Fibroblast of pulmonary artery (primary cell): ENCODE measurements at places on chromosomes 1 and 21.

DNA sequence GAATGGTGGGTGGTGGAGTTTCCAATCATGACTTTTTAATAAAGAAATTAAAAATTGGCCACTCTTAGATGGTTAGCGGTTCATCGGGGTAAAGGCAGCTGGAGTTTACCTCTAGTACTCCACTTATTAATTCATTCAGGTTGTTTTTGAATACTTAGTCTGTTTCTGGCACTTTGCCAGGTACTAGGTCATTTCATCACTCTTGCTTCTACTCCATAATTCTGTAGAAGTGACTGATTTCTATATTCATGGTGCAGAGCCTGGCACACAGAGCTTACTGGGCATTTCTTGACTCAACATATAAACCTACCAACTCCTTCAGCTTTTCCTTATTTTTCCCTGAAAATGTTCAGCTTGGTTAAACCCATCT lies 31.5 kb downstream of the FOXD2 start:
- DNase-seq = peak; percentile 8

- DNase-seq = no peak
Observed at GRCh38 chr1:179976970-179977651, 22.5 kb downstream of the CEP350 start.

DNA sequence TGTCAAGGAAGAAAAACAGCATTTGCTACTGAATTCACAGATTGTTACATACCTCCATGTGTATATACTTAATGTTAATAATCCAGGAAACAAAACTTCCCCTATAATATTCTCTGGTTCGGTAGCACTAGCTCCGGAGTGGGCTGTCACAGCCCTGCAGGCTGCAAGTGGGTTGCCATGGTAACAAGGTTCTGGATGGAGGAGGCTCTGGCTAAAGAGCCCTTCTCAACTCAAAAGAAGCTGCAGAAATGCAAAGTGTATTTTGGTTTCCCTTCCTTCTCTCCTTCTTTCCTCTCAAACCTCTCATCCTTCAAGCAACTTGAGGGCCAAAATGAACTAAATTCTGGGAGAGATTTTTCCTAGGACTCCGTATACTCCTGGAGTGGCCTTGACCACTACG lies 45.2 kb downstream of the ASTN1 start:
- no peak for DNase-seq

DNA sequence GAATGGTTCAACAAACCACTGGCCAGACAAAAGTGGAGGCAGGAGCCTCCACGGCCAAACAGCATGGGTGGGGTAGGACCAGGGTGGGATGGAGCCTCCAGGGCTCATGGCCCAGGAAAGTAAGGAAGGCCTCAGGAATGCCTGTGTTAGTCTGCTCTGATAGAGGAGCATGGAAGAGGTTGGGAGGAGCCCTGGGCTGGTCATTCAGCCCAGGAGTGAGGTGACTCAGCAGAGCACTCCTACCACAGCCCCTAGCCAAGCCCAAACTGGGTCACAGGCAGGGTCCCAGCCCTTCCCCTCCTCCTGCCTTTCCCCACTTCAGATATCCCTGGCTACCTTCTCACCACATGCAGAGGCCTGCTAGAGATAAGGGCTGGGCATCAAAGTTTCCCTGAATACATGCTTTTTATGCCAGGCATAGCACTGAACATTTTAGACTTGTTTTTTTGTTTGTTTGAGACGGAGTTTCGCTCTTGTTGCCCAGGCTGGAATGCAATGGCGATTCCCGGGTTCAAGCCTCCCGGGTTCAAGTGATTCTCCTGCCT lies 3.1 kb upstream of the SHISA4 start:
- DNase-seq = peak; percentile 40

DNA sequence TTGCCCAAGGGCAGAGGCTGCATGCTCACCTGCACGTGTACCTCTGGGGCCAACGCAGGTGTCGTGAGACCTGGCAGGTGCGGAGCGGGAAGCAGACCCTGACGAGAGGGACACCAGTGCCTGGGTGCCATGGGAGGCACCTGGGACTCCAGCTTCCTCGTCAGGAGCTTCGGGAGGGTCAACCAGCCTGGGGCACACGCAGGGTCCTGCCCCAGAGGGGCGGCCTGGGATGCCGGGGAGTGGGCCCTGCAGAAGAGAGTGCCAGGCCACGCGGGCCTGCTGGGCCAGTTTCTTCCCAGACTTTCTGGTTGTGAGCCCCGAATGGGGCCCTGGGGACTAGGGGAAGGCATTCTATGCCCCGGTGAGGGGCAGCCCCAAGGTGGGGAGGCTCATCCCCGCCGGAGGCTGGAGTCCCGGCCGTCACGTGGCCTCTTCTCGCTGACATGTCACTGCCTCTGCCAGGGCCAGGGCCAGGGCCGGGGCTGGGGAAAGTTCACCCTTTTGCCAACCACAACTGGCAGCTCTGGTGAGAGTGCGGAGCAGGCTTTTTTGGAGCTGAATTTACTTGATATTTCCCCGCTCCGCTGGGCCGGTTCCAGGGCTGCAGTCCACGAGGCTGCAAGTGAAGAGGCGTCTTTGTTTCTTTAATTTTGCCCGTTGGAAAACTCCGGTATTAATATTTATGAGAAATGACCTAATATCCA lies 38.5 kb upstream of the ACTRT2 start:
- no peak for DNase-seq

- DNase-seq = no peak
Observed at GRCh38 chr1:53419034-53419433, 40.2 kb upstream of the DMRTB1 start.

DNA sequence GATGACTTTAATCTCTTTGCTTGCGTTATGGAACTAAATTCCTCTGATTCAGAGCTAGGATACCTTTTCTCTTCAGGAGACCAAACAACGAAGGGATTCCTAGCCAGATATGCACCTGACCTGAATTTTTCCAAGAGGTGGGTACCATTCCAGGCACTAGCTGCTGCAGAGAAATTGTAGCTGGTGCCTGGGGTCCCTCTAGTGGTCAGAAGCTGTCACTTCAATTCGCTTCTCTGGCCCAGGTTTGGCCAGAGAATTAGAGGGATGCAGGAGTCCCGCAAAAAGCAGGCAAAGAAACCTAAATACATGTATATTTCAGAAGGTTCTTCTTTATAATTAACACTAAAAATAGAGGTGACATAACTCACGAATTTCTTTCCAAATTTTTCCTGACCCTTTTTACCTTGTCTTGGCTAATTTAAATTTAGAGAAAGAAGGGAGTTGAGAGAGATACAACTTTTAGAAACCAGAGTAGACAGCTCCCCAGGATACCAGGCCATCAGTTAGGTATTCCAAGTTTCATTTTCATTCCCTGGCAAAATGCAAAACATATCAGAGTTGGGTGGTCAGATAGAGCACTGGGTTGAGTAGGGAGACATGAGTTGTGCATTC lies 9.6 kb downstream of the ACKR1 start:
- DNase-seq = peak; percentile 60

GRCh38 chr1:74344387-74344786 lies 109.2 kb downstream of the TNNI3K start:
- DNase-seq = no peak

GRCh38 chr1:77824079-77824478 lies 44.6 kb downstream of the MIGA1 start:
- peak; percentile 69 for DNase-seq

DNA sequence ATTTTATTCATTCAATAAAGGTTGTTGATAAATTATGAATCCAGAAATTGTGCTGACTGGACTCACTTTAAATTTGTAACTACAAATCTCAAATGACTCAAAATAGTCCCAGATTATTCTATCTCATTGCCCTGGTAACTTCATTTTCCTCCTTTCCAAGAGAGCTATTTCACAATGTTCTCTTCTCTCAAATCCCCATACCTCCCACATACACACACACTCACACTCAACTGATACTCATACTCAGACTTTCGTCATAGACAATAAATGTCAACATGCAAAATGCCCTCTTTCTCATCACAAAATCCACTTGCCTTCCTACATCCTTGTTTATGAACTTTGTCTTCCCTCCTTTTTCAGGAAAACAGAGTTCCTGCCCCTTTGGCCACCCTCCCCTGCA lies 33.3 kb downstream of the EXTL2 start:
- DNase-seq = peak; percentile 90

GRCh38 chr1:58072450-58072849 lies 474.1 kb downstream of the OMA1 start:
- no peak for DNase-seq

- no peak for DNase-seq
Observed at GRCh38 chr1:153560241-153560640, 5.4 kb downstream of the S100A2 start.

GRCh38 chr1:240474133-240474614 lies 137.8 kb downstream of the GREM2 start:
- peak; percentile 92 for DNase-seq

GRCh38 chr1:17572264-17572985 lies 32.9 kb downstream of the ARHGEF10L start:
- no peak for DNase-seq

GRCh38 chr1:62765981-62766380 lies 18.0 kb upstream of the ATG4C start:
- DNase-seq = no peak

DNA sequence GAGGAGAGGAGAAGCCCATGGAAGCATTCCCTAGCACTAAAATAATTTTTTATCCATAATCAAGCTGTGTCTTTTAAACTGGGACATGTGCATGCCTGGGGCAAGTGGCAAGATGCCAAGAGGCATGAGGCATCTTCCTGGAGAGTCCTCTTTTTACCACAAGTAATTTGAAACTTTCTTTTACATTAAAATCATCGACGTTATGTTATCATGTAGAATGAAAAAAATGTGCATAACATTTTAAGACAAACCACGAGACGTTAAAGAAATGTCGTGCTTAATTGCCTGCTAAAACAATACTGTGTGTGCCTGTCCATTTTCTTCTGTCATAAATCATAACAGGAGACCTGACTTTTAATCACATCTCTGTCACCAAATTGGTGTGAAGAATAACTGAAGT lies 1.5 kb downstream of the STYXL2 start:
- peak; percentile 17 for DNase-seq

GRCh38 chr1:237341391-237341790 lies 299.4 kb downstream of the RYR2 start:
- DNase-seq = no peak
